ENCODE measurements at places on chromosomes 12 and 14.

GRCh38 chr12:81259360-81259759, 181.5 kb downstream of the ACSS3 start:
- DNase-seq = no peak

GRCh38 chr14:79598339-79598738, 613.0 kb downstream of the DIO2 start:
- no peak for DNase-seq

GRCh38 chr12:5310151-5310550, 121.8 kb upstream of the NTF3 start:
- no peak for DNase-seq

DNA sequence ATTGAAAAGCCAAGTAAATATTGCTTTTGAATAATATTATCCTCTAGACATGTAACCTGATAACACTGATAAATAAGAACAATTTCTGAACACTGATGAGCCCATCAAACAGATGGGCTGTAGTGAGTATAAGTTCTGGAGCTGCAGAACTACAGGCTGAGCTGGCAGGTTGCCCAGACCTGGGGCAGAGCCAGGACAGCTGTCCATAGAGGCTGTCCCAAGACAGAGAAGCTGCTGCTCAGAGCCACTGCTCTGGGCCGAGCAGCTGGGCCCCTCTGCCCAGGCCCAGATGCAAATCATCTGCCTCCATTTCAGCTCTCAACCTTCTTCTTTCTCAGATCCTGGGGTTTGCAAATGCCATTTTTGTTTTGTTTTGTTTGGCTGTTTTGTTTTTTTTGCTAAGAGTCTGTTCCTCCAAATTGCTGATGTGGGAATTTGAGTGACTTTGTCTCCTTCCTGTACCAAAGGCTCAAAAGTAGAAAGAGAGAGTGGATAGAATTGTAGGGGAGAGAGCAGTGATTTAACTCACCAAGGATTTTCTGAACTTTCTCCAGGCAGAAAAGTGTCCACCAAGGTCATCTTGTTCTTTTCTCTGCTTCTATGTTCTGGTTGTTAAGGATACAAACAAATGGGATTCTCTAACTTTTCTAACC, 4.0 kb upstream of the TESPA1 start:
- peak; percentile 86 for DNase-seq

- DNase-seq = no peak
Observed at GRCh38 chr14:68027276-68027675, 207.7 kb downstream of the RAD51B start.

- DNase-seq = no peak
Observed at GRCh38 chr12:65529771-65530435, 251.4 kb downstream of the MSRB3 start.

- no peak for DNase-seq
Observed at GRCh38 chr12:90020881-90021280, 312.2 kb upstream of the ATP2B1 start.

DNA sequence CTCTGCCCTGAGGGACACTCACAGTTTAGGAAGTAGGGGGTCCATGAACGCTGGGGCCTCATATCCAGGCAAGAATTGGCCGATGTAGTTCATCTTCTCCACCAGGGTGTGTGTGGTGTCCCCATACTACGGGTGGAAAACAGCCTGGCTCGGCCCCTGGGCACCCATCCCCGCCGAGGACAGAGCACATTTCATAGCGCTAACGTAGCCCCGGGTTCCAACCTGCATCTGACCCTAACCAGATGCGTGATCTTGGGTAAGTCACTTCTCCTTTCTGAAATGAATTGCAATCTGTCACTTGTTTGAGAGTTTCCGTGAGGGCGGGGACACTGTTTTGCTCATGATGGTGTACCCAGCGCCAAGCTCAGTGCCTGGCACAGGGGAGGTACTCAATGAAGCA, 9.0 kb downstream of the HPD start:
- DNase-seq = no peak

DNA sequence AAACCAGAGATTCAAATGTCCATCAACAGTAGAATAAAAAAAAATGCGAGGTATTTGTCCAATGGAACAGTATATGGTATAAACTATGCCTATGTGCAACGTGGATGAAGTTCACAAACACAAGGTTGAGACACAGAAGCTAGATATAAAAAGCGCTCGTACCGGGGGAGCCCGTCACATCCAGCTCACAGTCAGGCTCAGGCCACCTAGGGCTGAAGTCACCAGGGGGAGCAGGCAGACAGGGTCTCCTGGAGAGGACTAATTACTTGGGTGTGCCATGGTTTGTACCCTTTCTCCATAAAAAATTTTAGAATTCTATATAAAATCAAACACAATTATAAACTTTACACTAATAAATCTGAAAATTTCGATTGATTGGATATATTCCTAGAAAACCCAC, 13.6 kb downstream of the AHNAK2 start:
- no peak for DNase-seq

DNA sequence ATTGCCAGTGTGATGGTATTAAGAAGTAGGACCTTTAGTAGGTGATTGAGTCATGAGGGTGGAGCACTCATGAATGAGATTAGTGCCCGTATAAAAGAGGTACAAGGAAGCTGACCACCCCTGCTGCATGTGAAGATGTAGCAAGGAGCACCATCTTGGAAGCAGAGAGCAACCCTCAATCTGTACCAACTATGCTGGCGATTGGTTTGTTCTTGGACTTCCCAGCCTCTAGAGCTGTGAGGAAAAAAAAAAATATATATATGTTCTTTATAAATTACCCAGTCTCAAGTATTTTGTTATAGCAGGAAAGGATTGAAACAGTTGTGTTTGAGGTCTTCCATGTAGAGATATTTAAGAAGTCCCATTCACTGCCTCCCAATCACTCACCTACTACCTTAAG, 16.9 kb downstream of the METTL25 start:
- no peak for DNase-seq

DNA sequence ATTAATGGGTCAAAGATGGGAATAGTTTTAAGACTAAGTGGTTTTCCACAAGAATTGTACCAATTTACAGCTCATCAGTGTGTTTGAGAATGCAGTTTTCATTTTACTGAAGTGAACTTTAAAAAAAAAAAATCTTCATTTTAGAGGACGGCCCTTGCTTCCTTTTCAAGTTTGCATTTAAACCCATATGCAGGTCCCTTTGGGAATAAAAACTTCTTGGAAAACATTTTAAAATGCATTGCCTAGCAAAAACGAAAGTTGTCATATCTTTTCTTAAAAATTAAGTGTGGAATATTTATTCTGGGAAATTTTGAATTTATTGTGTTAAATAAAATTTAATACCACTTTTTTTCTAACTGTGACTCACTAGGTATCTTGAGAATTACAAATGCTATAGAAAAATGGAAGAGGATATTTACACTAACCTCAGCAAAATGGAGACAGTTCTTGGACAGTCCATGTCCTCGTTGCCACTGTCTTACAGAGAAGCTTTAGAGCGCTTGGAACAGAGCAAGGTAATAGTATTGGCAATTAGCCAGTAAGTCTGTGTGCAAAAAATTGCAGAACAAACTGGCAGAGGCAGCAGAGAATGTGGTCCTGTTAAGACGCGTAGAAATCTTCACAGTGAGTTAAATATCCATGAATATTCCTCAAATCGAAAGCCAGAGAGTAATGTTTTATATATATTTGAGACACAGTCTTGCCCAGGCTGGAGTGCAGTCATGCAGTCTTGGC, 209.7 kb downstream of the SYNE2 start:
- DNase-seq = no peak

- DNase-seq = peak; percentile 66
Observed at GRCh38 chr12:50400104-50400637, 514 bp upstream of the LARP4 start.

DNA sequence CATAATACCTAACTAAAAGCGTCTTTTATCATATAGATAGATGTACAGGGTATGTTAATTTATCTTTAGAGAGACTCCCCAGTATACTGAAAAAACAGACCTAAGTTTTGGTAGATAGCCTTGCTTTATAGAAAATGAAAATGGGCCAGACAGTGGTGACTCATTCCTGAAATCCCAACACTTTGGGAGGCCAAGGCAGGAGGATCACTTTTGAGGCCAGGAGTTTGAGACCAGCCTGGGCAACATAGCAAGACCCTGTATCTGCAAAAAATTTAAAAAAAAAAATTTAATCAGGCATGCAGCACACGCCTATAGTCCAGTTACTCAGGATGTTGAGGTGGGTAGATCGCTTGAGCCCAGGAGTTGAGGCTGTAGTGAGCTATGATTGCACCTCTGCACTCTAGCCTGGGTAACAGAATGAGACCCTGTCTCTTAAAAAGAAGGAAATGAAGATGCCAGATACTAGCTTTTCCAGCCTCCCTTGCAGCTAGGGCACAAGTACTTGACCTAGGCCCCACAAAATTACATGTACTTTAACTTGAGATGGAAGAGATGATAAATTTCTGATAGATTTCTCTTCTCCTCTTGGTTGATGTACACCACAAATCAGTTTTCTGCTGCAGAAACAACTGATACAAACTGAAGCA, 17.1 kb downstream of the RAP1B start:
- DNase-seq = no peak

DNA sequence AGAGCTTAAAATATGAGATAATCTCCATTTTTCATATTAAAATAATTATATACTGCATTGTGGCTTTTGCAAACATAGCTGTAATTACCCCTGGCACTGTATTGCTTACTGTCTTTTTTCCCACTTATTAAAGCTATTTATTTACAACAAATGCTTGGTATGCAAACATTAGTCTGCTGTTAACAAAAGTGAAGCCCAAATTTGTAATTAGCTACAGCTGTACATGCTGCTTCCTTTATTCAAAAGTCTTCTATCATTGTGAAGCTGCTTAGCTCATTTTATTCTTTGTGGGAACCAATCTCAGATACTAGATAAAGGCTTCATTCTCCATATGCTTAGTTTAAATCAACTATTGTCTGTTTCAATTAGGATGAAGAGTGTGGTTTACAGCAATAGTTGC, 425.8 kb upstream of the FOXG1 start:
- DNase-seq = no peak

DNA sequence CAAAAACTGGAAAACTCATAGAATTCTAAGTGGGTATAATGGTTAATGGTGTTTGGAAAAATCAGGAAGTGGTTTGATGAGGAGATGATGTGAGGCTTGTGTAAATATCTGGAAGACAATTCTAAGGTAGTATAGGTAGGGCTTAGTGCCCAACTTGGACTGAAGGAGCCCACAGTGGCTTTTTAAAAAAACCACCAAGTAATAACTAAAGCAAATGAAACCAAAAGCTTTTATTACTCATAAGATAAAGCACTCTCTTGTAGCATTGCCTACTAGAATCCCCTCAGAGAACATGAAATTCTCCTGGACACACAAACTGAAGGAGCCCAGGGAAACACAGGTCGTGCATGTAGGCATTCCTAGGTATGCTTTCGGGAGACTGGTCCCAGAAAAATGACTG, 324.5 kb downstream of the NELL2 start:
- DNase-seq = no peak

DNA sequence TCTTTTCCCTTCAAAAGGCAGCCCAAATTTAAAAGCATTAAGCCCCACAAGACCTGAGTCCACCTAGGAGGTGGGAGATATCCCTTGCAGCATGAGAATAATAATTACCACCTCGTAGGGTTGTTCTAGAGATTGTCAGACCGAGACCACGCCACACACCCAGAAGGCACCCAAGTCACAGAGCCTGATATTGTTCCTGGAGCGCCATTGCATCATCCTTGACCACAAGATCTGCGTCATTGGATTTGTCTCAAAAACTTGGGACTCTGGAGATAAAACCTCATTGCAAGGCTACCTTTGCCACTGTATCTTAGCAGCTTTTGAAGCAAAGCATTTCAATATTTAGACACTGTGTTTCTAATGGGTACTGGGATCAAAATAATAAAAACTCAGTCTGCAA, 29.4 kb upstream of the PPP2R5C start:
- no peak for DNase-seq

DNA sequence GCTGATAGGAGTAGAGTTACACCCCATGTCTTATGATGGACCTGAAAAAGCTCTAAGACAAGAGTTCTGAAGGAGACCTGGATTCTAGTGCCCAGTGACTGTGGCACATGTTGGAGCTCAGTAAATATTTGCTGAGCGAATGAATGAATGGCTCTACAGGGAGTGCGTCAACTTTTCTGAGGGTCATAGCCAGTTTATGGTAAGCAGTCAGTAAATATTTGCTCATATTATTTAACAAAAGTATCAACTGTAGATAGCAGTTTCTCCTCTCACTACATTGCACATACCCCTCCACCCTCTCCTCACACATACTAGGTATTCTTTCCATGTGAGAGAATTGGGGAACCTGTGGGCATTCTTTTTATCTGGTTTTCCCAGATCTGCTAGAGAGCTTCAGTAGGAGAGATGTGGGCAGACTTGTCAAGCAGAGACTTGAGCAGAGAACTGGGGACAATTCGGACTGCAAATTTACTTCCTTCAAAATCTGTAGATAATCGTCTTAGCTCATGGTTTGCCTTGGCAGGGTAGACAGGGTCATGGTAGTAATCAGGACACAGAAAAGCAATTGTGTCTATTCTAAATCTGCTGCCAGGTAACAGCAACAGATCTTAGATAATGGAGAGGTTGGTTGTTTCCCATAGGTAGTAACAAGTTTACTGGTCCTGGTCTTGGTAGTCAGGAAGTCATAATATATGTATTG, 5.7 kb downstream of the SLC4A8 start:
- DNase-seq = no peak

- no peak for DNase-seq
Observed at GRCh38 chr12:89062996-89063395, 289.3 kb downstream of the DUSP6 start.

DNA sequence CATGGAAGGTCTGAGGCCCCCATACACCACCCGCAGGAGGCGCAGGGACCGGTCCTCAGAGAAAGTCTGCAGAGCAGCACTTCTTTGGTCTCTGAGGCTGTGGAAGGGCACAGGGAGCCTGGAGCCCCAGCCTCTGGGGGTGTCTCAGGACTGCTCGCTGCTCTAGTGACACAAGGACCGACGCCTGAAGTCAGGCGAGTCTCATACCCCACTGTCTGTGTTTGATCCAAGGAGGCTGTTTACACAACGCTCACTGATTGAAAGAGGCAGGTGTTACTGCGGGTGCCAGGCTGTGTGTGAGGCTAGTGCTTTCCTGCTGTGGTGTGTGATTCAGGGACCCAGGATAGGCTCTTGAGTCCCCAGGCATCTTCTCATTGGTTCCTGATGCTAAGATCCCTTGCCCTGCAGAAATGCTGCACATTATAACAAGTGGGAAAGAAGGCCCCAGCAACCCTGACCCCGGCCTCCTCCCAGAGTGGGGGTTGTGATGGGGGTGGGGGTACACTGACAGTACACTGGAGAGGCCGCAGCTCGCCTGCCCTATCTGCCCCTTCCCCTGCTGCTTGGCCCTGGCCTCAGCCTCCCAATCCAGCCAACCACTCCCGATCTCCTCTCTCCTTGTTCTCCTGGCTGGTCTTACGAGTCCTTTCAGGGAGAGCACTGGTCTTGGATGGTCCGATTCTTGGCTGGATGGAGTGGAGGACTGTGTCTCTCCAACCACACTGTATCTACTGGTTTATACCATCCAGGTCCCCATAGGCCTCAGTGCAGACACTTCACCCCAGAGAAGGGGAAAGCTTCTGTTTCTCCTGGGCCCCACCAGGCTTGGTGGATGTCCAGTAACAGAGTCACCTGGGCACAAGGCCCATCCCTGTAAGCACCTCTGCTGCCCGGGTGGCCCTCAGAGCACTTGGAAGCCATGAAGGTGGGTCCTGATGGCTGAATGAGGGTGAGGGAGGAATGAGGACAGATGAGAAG, 6.6 kb downstream of the CACNA2D4 start:
- DNase-seq = no peak
